LNCaP clone FGC (cell line): ENCODE measurements at places on chromosomes 3 and 15.
A peak's percentile ranks its signal among the peaks of the same experiment; 100 is the strongest.

DNA sequence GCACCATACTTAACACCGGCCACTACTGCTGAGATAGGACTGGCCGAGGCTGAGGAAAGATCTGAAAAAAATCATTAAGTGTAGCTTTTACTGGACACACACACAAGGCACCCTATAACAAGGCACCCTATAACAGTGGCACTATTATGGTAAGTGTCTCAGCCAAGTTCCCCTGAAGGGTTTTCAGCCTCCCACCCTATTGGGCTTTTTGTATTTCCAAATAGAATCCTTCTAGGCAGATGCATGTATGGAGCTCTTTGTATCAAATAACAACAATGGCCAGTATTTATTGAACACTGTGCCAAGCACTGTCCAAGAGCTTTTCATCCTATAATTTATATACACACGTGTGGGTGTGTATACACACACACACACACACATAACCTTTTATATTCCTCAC lies 6.7 kb upstream of the DNAJA4 start:
- no peak for DNase-seq

DNA sequence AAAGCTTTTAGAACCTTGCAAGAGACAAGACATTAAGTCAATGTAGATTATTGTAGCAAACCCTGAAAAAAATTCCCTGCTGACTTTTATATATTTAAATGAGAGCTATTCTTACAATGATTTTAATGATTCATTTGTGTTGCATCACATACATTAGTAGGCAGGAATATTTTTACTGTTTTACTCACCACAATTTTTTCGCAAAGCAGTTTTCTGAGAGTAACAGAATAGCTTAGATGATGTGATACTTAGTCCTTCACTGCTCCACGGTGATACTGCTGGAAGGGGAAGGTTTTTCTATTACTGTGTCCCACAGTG lies 43.9 kb upstream of the CLRN1 start:
- no peak for DNase-seq

GRCh38 chr15:58665672-58666071 lies 83.8 kb downstream of the ADAM10 start:
- DNase-seq = no peak

DNA sequence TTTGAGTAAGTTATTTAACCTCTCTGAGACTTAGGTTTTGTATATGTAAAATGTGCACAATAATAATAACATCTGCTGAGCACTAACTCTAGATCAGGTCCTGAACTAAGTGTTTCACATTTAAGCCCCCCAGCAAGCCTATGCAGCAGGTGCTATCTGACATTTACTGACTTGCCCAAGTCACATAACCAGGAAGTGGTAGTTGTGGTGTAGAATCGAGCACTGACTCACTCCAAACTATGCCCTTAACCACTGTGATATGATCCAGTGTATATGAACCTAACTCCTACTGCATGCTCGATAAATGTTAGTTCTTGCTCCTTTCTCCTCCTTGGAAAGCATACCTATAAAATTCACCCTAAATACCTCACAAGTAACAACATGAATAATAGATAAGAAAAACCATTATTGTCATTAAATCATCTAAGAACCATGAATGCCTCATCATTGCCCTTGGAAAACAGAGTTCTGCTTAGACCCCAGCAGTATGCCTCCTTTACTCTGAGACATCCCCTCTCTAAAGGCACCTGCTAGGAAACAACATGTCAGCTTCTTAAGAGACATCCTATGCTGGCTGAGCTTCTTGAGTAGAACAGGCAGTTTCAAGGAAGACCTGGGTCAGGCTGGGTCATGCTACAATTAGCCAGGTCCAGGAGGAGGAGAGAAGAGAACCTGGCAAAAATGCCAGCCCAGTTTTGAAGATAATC lies 3.0 kb upstream of the SHC4 start:
- no peak for DNase-seq

DNA sequence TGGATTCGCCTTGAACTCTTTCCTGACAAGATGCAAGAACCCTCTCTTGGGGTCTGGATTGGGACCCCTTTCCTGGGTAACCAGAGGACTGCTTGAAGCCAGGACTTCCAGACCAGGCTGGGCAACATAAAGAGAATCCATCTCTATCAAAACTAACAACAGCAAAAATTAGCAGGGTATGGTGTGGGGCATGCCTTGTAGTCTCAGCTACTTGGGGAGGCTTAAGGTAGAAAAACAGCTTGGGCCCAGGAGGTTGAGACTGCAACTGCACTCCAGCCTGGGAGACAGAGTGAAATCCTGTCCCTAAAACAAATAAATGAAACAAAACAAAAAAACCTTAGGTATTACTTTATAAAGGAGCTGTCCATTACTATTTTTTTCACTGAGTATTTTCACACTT lies 93.1 kb upstream of the PLXND1 start:
- DNase-seq = no peak

DNA sequence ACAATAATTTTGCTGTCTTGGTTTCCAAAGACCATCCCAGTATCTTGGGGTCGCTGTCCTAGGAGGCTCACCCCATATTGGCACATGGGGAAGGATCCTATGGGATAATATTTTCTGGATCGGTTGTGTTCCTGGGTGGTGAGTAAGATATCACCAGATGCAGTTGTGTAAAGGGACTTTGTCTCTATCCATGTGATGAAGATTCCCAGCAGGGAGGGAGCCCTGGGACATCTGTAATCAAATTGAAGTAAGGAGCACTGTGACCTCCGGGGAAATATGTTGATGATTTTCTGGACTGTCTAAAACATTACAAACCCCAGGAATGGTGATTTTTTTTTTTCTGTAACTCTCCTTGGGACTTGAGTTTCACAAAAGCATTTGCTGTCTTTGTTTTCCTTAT lies 36.2 kb upstream of the LRTM1 start:
- DNase-seq = no peak

DNA sequence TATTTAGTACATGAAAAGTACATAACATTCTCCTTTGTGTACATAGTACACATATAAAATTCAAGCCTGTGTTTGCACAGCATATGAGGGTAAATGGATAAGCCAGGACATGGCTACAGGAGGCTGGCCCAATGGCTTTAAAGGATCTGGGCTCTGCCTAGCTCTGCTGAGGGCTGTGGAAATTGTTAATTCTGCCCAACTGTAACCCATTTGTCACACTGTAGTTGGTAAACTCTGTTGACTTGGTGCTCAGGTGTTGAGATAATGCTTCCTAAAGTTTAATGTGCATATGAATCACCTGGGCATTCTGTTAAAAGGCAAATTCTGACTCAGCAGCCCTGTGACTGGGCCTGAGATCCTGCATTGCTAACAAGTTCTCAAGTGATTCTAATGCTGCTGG lies 196.5 kb upstream of the ZPLD1 start:
- DNase-seq = peak; percentile 96

- no peak for DNase-seq
These were observed 72.9 kb upstream of the NDN start for GRCh38 chr15:23760024-23760423.

DNA sequence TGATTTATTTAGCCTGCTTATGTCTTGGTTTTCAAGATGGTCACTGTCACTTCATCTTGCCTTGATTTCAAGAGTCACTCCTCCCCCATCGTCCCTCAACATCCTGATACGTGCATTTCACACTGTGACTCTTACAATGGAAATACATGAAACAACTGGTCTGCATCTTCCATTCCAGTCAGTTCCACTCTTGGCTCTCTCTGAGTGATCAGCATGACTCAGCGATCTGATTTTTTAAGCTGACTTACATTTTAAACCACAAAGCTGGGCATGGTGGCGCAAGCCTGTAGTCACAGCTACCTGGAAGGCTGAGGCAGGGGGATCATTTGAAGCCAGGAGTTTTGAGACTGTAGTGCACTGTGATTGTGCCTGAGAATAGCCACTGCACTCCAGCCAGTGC lies 271.2 kb upstream of the ROPN1 start:
- no peak for DNase-seq

DNA sequence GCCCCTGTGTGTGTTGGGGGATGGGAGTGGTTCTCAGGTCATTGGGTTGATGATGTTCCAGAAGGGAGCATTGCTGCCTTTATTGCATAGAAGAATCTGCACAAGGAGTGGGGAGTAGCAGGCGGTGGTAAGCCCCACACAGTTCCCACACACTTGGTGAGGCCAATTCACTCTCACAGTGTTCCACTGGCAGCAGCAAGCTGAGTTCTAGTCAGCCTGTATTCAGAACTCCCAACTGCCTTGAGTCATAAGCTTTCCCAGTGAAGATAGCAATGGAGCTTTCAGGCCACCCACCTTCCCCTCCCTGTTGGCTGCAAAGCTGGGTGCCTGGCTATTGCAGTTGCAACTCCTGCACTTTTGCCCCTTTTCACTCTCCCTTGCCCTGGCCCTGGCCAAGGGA lies 181.1 kb upstream of the RBMS3 start:
- no peak for DNase-seq

- DNase-seq = no peak
These were observed 2.3 kb downstream of the ACTC1 start for GRCh38 chr15:34793071-34793470.

DNA sequence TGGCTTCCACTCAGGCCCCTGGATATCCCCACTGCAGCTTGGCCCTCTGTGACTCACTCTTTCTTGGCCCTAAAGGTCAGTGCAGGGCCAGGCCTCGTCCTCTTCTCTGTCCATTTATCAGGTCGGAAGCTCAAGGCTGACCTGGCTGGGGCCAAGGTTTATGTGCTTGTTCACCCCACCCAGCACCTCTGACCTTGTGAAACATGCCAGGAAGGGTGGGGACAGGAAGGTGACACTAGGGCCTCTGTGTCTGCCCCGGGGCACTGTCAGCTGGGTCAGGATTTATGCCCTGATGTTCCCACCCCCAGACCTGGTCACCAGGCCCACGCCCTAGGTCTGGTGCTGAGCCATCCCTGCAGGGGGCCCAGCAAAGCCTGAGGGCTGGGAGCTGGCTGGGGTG lies 103.8 kb downstream of the FBLN2 start:
- no peak for DNase-seq

DNA sequence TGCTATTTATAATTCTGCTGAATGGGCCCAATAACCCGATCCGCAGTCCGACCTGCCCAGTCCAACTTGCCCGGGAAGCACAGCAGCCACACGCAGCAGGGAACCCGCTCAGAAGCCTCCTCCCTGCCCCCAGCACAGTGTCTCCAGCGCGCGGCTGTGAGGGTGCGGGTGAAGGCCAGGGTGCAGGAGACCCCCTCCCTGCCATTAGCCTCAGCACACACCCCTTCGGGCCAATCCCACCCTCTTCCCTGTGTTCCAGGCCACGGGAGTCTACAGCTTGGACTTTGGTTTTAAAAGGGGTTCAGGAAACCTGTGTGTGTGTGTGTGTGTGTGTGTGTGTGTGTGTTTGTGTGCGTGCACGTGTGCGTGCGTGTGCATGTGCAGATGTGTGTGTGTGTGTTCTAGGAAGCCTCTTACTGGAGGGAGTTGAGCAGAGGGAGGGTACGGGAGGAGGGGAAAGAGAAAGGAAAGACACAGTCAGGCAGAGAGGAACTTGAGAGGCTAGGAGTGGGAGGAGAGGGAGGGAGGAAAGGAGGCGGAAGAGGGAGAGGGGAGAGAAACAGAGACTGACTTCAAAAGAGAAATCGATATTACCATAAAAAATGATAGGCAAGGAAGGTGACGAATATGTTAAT lies 34.2 kb downstream of the ATP2B2 start:
- DNase-seq = no peak

- DNase-seq = no peak
These were observed 7.0 kb upstream of the C15orf40 start for GRCh38 chr15:83018436-83018835.

- DNase-seq = no peak
These were observed 11.0 kb downstream of the EXOG start for GRCh38 chr3:38507120-38507519.

- DNase-seq = no peak
These were observed 82.2 kb upstream of the EPHA3 start for GRCh38 chr3:89025185-89025584.

- DNase-seq = no peak
These were observed 114.2 kb upstream of the THRB start for GRCh38 chr3:24608701-24609390.

DNA sequence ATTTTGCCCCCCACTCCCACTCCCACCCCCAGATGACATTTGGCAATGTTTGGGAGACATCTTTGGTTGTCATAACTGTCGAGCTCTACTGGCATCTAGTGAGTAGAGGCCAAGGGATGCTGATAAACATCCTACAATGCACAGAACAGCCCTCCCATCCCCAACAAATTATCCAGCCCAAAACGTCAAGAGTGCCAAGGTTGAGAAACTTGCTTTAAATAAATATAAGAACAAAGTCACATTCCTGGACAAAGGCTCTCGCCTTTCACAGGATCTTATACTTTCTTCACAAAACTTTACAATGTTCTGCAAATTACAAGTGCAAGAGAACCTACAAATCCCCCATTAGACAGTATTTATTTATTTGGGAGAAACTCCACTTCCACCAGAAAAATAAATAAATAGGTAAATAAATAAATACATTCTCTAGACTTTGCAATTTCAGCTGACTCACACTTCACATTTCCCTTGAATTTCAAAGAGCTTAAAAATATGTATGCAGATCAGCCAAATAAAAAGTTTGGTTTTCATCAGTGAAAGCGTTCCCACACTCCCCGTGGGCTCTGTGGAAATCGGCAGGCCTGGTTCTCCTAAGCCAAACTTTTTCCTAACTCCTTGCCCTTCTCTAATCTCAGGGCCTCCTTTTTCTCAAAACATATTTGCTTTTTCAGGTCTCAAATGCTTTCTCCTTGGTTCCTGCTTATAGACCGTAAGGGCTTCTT lies 12.7 kb upstream of the CPA3 start:
- DNase-seq = no peak

DNA sequence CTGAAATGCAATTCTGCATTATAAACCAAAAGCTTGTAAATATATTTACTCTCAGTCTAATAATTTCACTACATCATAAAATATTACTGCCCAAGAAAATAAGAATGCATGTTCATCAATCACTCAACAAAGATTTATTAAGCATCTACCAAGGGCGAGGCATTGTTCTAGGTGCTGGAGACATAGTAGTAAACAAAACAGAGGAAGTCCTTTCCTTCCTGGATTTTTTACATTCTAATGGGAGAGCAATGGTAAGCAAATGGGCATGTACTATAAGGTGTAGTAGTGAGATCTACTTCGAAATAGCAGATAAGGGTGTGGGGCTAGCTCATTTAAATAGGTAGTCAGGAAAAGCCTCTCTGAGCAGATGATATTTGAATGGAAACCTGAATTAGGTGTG lies 10.8 kb upstream of the ZFYVE19 start:
- peak; percentile 14 for DNase-seq

- no peak for DNase-seq
These were observed 177.8 kb downstream of the ATG7 start for GRCh38 chr3:11450015-11450414.
